Heart right ventricle (tissue), 16 donors: ENCODE measurements at places on chromosomes 4 and X. TPM values are rescaled to one million over a fixed set of nuclear protein-coding genes. Genes with fewer than 3 reads are reported as not detected.

H2BW2 gene
- not detected for total RNA-seq

GRCh38 chr4:90833706-90834105 lies 706.5 kb downstream of the CCSER1 start:
- DNase-seq = no peak
- no peaks in the 10 kb centered on the region for H3K4me1 ChIP-seq
- no peak overlapping the region for H3K4me3 ChIP-seq
- no peaks in the 10 kb centered on the region for H3K27me3 ChIP-seq
- H3K36me3 ChIP-seq = no peaks in the 10 kb centered on the region

DNA sequence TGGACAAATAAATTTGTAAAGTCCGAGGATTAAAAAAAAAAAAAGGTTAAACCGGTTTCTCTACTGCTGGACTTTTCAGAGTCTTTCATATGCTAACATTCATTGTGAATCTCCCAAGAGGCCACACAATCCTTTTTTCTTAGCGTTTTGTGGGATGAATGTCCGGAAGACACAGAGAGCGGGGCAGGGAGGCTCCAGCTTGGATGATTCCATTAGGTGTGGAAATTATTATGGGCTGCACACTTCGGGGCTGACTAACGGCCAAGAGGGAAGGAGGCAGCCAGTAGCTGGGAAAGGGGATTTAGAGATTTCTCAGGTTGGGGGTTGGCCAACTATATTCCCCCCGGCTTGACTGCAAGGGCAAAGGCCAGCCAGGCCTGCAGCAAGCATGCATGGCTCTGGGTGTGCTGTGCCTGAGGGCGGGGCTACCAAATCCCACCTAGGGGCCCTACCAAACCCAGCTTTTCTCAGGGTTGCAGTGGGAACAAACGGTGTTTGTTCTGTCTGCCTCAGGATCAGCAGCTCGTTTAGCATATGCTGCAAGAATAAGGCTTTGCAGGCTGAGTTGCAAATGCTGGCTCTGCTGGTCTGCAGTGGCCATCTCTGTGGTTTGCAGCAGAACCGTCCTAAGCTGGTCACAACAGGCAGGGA lies 28.6 kb downstream of the NYX start:
- no peak for DNase-seq
- H3K4me3 ChIP-seq = no peak overlapping the region
- no peaks in the 10 kb centered on the region for H3K27me3 ChIP-seq
- no peaks in the 10 kb centered on the region for H3K36me3 ChIP-seq

DNA sequence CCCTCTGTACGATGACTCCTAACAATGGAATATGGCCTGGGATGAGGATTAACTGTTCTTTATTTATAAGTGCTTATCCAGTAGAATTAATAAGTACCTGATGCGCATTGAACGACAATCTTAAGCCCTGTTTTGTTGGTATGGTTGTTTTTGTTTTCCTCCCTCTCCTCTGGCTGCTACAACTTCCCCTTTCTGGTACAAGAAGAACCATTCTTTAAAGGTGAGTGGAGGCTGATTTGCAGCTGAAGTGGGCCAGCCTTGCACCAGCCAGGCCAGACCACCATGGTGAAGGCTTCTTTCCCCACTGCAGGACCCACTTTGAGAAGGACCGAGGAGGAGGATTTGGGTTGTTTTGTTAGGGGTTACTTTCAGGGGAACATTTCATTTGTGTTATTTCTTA lies 113.3 kb downstream of the PARM1 start:
- H3K4me3 ChIP-seq = no peak overlapping the region
- DNase-seq = no peak
